ENCODE measurements at places on chromosomes 1 and 21.
A peak's percentile ranks its signal among the peaks of the same experiment; 100 is the strongest.

GRCh38 chr1:18882486-18882885 lies 19.9 kb downstream of the ALDH4A1 start:
- peak; percentile 88 for DNase-seq

DNA sequence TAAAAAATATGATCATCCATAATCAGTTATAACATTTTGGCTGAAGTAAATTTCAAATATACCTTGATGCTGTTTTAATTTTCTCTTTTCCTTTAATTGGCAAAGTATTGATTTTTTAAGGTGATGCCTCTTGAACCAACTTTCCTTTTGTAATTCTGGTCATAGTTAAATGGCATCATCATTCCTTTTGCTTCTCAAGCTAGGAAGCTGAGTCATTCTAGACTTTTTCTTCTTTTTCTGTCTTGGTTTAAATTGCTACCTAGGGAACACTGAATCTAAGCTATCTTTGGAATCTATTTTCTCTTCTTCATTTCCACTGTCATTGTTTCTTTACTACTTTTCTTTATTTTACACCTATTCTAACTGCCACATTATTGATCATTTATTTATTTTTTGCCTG lies 162.7 kb downstream of the HMCN1 start:
- no peak for DNase-seq

DNA sequence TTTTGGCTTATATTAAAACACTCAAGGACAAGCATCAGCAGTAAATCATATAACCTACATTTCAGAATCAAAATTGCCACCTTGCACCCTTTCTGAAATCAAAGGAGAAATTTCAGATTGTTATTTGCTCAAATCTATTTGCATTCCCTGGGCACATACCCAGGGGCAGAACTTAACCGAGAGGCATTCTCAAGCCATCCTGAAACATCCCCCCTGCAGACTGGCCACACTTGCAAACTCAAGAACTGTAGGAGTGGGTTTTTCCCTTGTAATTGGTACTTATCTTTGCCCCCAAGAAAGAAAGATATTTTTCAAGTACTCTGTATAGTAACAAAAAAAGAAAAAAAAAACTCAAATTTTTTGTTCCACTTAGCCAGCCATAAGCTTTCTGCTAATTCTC lies 213.6 kb upstream of the ESRRG start:
- DNase-seq, result no peak

DNA sequence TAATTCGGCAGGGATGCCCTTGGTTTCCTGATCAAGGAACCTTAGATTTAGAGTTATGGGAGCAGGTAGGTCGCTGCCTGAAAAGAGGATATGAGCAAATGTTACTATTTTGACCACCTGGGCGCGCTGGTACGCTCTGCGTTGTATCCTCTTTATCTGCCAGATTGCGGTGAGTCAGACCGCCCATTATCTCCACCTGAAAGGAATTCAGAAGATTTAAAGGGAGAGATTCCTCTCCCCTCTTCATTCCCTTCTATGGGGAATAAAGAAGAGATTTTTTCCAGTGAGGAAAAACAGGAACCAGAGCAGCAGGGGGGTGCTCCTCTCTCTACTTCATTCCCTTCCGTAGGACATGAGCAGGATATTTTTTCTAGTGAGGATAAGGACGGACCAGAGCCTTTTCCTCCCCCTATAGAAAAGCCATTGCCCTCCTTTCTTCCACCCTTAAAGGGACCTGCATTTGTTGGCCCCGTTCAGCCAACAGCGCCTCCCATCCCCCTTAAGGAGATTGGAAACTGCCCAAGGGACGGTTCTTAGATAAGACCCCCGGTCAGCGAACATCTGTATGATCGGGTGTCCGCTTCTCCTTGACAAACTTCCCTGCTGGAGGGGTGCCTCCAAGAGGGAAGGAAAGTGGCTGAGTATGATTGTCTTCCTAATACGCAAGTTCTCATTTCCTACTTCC lies 34.1 kb downstream of the CLCA1 start:
- DNase-seq, result no peak

GRCh38 chr1:72954943-72955342 lies 672.6 kb upstream of the NEGR1 start:
- DNase-seq, result no peak

DNA sequence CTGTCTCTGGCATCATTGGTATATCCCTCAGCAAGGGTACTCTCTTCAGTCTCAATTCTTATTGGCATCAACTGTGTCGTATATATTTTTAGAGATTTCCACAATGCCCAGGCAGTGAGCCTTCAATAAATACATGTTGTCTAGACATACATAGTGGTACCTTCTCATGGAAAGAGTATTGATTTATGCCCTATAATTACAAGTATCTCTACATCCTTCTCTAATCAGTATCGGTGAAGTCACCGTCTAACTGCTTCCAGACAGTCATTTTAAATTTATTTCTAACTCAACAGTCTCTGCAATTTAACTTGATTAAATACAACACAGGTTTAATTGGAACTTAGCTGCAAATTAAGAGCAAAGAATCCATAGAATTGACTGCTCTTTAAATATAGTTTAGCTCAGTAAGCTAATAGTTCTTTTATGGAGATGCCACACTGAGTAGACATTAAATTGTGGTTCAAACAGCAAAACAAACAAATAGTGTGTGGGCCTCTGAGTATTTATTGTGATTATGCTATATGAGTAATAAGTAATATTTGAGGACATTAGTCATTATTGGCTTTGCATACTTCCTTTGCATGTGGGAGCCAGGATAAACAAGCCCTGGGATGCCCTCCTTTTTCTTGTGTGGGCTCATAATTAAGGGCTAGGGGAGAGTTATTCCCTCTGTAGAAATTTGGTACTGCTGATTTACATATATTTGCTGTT lies 126.9 kb upstream of the DUSP10 start:
- no peak for DNase-seq

GRCh38 chr1:201596101-201596868 lies 57.4 kb downstream of the NAV1 start:
- no peak for DNase-seq

DNA sequence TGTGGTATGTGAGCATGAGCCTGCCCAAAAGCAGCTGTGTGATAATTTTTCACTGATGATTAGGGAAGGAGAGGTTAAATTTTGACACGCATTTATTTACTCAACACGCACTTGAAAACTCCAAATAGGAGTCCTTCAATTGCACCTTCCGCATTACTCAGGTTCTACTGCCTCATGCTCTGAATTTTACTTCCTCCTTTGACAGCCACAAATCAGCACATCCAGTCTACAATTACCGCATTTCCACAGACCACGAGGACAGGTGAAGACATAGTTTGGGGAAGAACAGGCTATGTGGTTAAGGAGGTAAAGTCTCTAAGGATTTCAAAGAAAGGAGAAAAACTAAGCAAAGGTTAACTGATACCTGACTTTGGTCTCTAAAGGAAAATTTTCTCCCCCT lies 2.6 kb downstream of the CAPN8 start:
- no peak for DNase-seq

DNA sequence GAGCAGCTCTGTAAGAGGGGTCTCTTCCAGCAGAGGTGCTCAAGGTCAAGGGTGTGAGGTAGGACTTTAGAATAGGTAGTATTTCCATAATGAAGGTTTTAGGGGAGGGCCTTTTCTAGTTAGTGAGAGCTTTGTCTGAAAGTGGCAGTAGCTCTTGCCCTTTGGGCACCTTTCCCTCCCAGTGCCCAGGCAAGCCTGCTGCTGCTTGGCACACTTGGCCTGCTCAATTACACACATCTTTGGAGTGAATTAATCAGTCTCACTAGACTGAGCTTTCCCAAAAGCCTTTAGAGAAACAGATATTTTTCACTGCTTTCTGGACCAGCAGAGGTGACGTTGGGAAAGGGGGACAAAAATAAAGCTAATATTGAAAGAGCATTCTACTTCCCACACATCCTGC lies 48.0 kb downstream of the MAB21L3 start:
- no peak for DNase-seq

DNA sequence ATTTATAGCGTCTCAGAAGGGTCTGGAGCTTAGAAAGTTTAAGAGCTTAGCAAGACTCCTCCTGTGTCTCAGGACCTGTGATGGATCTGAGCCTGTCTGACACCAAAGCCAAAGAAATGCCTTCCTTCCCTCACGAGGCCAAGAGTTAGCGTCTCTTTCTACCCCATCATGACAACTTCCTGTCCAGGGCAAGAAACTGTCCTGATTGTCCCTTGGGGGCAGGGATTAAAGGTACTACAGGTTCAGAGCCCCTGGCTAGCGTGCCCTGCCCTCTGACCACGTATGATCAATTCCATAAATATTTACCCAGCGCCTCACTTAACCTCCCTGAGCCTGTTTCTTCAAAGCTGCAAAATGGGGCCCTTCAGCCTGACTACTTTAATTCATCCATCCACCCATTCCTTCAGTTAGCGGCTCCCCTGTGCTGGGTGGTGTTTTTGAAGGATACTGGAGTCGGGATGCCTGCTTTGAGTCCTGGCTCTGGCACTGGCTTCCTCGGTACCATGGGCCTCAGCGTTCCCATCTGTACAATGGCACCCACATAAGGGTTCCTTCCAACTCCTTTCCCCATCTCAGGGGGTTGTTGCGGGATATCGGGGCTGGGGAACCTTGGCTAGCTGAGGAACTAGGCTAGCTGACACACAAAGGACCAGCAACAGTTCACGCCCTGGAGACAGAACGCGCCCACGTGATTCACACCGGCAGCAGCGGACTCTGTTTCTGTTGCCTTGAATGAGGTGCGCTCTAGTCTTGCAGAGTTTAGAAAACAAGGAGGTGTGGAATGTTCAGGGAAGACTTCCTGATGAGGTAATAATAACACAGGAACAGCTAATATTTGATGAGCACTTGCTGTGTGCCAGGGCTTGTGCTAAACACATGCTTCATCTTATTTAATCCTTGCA lies 23.0 kb upstream of the EPHA2 start:
- no peak for DNase-seq

DNA sequence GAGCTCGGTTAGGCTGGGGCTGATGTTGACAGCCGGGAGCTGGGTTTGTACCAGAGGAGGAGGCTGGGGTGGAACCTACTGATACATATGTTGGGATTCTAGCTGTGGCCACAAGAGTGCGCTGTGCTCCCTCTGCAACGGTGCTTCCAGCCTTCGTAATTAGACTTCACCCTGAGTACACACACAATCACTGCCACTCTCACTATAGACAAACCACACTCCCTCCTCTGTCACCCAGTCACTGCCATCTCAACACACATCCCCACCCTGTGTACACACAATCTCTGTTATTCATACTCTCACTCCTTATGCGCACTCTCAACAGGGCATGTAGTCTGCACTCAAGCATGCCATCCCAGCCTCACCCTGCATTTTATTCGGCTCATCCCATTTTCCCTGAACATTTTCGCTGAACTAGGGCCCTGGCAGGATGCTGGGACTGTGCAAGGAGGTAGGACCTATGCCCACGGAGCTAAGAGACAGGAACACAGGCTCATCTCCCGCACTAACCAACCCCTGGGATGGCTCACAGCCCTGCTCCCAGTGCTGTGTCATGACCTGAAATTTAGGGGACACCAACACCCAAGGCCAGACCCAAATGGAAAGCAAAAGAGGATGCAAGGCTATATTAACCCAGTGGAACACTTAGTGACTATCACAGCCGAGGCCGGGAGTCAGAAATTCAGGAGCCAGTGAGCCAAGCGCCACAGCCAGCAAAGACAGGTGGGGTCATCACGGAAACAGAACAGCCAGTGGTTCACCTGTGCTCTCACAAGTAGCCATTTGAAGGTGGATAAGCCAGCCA lies 5.7 kb downstream of the GJB3 start:
- peak; percentile 90 for DNase-seq

Data from posterior vena cava (tissue), 2 donors.